ENCODE measurements at places on chromosomes 16 and 17.

DNA sequence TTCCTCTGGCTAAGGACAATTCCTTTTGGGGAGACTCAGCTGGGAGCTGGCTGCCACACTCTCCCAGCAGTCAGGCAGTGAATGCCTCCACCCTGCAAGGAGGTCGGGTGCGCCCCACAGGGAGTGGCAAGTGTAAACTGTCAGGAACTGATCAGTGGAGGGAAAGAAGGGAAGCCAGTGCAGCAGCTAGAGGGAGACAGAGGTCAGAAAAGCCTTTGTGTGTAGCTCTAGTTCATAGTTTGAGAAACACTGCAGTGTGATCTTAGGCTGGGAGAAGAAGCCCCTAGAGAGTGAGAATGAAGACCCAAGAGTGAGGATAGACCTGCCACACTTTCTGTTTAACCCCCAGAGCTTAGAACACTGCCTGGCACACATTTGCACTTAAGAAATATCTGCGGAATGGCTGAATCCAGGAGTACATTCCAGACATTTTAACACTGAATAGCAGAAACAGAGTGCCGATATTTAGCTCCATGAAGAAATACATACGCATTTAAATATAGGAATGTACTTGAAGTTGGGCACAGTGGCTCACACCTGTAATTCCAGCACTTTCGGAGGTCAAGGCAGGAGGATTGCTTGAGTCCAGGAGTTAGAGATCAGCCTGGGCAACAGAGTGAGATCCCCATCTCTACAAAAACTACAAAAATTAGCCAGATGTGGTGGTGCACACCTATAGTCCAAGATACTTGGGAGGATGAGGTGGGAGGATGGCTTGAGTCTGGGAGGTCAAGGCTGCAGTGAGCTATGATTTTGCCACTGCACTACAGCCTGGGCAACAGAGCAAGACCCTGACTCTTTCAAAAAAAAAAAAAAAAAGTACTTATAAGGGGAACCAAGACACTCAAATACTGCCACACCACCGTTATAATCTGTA is 11.1 kb upstream of the SLC5A11 start:
- DNase-seq: peak; percentile 9

- no peak for DNase-seq
Observed at GRCh38 chr17:27608328-27609230, 22.4 kb upstream of the LGALS9 start.

DNA sequence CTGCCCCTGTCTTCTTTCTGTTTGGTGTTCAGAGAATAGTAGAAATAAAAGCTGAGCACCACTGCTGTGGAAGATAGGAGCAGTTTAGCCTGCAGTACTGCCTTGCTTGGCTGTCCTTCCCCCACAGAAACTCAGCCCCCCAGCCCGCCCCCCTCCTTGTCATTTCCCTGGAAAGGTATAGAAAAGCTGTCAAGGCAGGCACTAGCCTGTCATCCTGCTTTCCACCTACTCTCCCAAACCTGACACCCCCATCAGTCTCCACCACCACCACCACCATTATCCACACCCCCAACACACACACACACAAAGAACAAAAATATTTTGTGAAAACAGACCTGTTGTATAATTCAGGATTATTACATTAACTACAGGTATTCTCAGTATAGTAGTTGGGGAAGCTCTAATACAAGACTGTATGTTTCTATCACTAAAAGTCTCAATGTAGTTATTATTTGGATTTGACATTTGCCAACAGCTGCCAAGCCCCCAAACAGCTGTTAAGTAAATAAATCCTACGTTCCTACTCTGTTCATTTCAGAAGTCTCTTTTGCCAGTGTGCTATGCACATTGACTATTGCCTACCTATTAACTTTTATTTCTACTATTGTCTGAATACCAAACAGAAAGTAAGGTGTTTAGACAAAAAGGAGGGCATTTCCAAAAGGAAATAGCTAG is 128.8 kb downstream of the CYB561 start:
- DNase-seq: no peak

GRCh38 chr16:14187517-14188338 is 116.6 kb downstream of the MRTFB start:
- peak; percentile 22 for DNase-seq

GRCh38 chr16:26672206-26672605 is 394.5 kb upstream of the C16orf82 start:
- DNase-seq: no peak

DNA sequence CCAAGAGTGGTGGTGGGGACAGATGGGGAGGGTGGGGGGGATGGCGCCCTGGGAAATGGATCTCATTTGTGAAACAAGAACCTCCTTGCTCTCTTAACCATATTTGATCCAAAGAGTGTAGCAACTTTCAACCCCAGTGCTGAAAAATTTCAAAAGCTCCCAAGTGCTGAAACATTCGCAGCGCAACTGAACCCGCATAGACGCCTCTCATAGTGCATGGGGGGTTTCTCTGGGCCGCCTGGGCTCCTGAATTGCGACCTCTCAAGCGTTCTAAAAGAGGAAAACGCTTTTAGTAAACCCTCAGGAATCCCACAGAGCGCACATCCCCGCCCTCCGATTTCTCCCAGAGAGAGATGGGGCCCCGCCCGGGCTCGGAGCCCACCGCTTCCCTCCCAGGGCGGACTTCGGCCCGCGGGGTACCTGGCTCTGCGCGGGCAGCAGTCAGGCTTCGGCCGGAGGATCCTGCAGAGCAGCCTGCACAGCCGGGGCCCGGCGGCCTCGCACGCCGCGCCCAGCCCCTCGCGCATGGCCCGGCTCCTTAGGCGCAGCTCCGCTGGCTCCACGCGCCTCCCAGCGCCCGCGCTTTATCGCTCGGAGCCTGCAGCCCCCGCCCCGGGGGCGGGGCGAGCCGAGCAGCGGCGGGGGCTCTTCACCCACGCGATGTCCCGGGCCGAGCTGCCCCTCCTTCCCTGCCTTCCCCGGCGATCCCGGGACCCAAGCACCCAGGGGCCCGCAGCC is 7.0 kb downstream of the NOS2 start:
- no peak for DNase-seq

DNA sequence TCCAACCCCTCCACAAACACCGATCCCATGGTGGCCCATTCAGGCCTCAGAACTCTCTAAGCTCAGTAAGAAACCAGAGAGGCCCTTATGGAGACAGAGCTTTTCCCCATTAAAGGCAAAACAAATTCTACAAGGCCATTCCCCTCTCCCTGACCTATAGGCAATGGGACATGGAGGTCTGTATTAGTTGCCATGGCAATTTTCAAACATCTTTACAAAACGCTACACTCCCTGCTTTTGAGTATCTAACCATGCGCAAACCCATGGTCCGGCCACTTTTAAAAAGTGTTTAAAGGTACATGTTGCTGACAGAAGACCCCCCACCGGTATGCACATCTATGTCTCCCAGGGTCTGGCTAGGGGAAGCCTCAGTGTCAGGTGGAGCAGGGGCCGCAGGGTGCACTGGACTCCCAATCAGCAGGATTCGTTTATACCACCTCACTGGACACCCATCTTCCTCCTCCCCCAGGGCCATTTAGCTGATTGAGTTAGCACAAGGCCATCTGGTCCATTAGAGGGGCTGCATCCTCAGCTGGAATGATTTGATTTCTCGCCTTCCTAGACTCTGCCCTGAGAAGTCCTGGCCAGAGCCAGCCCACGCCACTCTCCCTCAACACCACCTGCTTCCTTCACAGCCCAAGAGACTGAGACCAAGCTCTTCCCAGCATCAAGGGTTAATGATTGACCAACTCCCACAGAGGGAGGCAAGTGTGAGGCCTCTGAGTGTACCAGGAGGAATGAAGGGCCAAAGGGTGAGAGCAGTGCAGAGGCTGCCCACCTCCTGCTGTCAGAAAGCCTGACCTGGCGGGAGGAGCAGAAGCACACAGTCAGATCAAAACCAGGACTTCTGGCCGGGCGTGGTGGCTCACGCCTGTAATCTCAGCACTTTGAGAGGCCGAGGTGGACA is 10.9 kb downstream of the ACLY start:
- no peak for DNase-seq

DNA sequence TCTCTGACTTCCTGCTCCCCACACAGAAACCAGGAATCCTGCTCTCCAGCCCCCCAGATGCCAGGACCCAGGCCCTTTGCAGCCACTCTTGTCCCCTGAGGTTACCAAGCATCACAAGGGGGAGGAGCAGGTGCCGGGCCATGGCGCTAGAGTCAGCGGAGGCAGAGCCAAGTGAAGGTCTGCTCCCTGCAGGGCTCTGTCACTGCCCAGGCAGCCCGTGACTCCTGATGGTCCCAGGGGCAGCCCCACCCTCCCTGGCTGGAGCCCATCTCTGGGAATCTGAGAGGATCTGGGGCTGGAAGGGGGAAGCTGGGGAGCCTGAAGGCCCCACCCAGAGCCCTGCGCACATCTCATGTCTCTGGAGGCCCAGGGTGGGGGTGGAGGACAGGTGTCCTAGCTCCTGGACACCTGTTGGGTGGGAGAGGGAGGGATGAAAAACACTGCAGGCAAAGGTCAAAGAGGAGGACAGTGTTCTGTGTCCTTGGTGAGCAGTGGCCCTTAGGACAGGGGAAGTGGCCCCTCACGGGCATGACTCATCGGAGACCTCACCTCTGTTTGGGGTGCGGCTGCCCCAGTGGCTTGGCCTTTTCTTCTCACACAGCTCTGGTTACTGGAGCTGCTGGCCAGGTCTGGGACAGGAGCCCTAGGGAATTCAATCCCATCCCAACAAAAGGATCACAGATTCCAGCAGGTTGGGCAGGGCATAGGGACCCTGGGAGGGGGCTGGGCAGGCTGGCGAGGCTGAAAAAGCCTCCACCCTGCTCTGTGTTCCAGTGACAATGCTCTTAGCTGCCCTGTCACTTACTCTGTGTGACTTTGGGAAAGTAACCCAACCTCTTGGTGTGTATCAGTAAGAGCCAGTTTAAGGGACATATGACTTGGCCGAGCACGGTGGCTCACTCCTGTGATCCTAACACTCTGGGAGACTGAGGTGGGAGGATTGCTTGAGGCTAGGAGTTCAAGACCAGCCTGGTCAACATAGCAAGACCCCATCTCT is at the start of gene PRSS36:
Gene PRSS36, minus strand, starts transcription at position 173 of the 997 bp plus-strand sequence. Its CDS starts 31 bp downstream, at position 142.
- DNase-seq: no peak

DNA sequence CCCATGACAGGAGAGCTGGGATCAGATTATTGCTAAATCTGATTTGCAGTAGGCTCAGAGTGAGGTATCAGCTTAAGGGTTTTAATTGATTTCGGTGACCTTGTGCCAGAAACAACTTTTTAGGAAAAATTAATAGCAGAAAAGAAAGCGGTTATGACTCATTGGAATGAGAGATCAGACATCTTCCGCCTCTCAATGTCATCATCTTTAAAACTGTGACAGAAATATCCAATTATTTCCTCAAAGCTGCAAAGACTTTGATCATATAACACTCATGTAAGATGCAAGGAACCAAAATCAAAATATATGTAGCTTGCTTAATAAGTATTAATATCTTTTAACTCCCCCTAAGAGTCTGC is 190.1 kb upstream of the FOXF1 start:
- no peak for DNase-seq

- DNase-seq: no peak
Observed at GRCh38 chr16:50636753-50637374, 44.2 kb downstream of the SNX20 start.

DNA sequence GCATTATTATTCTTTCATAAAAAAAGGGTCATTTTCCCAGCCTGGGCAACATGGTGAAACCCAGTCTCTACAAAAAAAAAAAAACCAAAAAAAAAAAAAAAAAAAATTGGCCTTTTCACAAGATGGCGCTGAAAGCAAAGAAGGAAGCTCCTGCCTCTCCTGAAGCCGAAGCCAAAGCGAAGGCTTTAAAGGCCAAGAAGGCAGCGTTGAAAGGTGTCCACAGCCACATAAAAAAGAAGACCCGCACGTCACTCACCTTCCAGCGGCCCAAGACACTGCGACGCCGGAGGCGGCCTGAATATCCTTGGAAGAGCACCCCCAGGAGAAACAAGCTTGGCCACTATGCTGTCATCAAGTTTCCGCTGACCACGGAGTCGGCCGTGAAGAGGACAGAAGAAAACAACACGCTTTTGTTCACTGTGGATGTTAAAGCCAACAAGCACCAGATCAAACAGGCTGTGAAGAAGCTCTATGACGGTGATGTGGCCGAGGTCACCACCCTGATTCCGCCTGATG is 4.9 kb upstream of the PGAP6 start:
- DNase-seq: no peak

DNA sequence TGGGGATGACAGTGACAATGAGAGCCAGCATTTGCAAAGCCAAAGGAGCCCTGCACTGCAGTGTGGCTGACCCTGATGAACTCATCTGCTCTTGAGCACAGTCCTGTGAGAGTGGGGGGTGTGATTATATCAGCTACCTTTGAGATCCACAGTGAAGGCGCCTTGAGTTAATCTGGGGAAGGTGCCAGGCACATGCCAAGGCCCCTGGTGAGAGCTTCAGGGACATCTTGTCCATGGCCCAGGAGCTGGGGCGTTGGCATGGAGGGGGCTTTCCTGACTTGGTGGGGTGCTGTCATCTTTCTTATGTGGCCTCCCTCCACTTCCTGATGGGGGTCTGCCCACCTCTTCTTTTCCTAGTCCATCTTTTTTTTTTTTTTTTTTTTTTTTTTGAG is 86.5 kb downstream of the SNX29 start:
- no peak for DNase-seq

- DNase-seq: no peak
Observed at GRCh38 chr16:67242138-67242730, 5.0 kb downstream of the FHOD1 start.

DNA sequence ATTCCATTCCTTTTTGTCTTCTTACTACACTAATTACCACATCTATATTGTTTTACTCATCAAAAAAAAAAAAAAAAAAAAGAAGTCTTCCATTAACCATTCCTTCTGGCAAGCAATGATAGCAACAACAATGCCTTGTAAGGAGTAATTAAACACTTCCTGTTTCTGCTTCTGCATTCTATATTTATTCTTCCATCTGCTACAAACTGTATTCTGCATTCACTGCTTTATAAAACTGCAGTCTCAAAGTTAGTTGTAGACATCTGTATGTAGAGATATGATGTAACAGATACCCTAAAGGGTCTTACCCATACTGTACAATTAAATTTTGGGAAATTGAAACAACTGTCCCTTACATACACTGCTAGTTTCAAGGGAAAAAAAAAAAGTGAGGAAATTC is 28.7 kb upstream of the ABCA6 start:
- no peak for DNase-seq

- no peak for DNase-seq
Observed at GRCh38 chr16:31274831-31275816, 15.3 kb downstream of the ITGAM start.

DNA sequence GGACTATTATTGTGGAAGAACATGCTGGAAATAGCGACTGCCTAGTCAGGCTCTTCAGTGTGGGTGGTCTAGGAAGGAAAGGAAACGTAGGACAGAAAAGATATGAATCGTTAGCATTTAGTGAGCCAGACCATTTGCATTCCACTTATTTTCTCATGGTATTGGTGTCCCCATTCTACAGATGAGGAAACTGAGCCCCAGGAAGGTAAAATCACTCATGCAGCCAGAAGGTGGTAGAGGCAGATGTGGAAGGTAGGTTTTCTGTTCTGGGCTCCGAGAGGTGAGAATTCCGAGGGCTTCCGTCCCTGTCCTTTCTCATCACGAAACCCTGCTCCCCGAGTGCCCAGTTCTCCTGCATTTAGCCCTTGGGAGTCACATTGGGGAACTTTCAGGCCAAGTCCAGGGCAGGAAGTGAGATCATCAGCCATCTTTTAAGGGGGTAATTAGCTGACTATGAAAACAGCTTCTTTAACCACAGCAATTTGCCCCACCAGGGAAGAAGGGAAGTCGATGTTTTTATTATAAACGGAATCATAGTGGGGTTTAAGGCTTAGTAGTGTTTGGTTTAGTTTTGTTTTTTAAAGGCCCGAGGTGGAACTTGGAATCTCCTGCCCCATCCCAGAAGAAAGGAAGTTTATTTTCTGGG is 110.7 kb upstream of the IRX3 start:
- DNase-seq: no peak

- DNase-seq: no peak
Observed at GRCh38 chr17:56781906-56782305, 51.8 kb downstream of the C17orf67 start.

- peak; percentile 68 for DNase-seq
Observed at GRCh38 chr17:64328859-64329531, 61.7 kb downstream of the PECAM1 start.

Data from DMS153 (cell line).